SJCRH30 (cell line): ENCODE measurements at places on chromosomes 11 and 22. TPM values are rescaled to one million over a fixed set of nuclear protein-coding genes. Genes with fewer than 3 reads are reported as not detected.

DCDC1 gene
- 0.08 and 0.12 TPM in 2 replicates for total RNA-seq

FKBP2 gene
- total RNA-seq, result 53.1 and 53.5 TPM in 2 replicates

GLYAT gene
- total RNA-seq, result not detected in 2 replicates

NEU3 gene
- 10.4 and 10.8 TPM in 2 replicates for total RNA-seq

ROM1 gene
- total RNA-seq, result 0.46 and 0.51 TPM in 2 replicates

GP1BB gene
- 2.5 and 4.4 TPM in 2 replicates for total RNA-seq

DDIAS gene
- total RNA-seq, result 56.7 and 58.7 TPM in 2 replicates

ELF5 gene
- total RNA-seq, result not detected in 2 replicates

OR5P2 gene
- not detected in 2 replicates for total RNA-seq
